ENCODE measurements at places on chromosomes 11 and 22.

- no peak for DNase-seq
Observed at GRCh38 chr22:27212617-27213177, 555.3 kb downstream of the MIAT start.

GRCh38 chr11:2778630-2779498 is 79.1 kb upstream of the KCNQ1OT1 start:
- DNase-seq: no peak

GRCh38 chr11:102683277-102683676 is 22.3 kb downstream of the MMP27 start:
- no peak for DNase-seq

GRCh38 chr11:473962-474785 is 24.1 kb downstream of the PTDSS2 start:
- DNase-seq: no peak

GRCh38 chr11:74731301-74732094 is at the start of gene CHRDL2:
CHRDL2 (minus strand) TSS chr11:74731426; CDS start chr11:74730888, 538 bp downstream.
- no peak for DNase-seq

GRCh38 chr22:38317995-38318715 is 922 bp upstream of the CSNK1E start:
- no peak for DNase-seq

- no peak for DNase-seq
Observed at GRCh38 chr11:134267461-134267860, 8.7 kb upstream of the GLB1L3 start.

DNA sequence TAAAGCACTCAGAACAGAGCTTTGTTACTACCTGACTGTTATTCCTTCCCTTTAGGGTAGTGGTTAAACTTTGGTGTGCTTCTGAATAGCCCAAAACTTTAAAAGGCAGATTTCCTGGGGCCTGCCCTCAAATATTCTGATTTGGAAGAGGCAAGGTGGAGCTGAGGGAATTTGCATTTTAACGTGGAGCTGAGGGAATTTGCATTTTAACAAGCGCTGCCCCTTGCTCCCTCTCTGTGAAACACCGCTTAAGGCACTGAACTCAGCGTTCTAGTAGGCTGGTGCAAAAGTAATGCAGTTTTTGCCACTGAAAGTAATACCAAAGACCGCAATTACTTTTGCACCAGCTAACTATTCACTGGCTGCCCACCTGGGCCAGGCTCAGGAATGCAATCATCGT is 35.0 kb downstream of the TPST2 start:
- no peak for DNase-seq

GRCh38 chr22:38554281-38554680 is 15.7 kb downstream of the DMC1 start:
- no peak for DNase-seq

DNA sequence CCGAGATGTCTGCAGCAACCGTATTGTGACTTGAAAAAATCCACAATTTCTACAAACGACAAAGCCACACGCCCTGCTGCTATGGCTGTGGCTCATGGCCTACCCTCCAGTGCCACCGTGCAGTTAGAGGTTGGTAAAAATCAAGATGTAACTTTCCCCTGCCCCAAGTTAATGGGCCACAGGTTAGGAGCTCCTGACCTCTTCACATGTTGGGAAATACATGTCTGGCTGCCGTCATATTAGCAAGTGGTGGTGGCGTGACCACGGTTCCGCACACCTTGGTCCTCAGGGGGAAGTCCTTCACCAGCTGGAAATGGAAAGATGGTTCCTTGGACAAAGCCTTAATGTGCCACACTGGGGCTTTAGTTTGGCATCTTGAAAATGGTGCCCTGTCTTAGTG is 27.4 kb upstream of the CCND1 start:
- no peak for DNase-seq

- no peak for DNase-seq
Observed at GRCh38 chr11:106306942-106307341, 229.5 kb downstream of the AASDHPPT start.

GRCh38 chr11:66064571-66064970 is 5.5 kb upstream of the PACS1 start:
- DNase-seq: no peak

DNA sequence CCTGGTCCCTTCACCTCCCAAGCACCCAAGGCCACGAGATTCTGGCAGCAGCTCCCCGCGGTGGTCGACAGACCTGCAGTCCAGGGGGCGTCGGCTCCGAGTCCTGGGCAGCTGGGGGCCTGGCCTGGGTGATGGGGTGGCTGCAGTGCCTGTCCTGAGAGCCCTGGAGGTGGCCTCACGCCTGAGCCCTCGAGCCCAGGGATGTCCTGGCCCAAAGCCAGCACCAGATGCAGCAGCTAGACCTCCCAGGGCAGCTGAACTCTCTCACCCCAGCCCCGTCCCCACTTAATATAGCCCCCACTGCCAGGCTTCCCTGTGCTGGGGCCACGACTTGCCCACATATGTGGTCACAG is 6.6 kb downstream of the LMNTD2 start:
- DNase-seq: no peak

DNA sequence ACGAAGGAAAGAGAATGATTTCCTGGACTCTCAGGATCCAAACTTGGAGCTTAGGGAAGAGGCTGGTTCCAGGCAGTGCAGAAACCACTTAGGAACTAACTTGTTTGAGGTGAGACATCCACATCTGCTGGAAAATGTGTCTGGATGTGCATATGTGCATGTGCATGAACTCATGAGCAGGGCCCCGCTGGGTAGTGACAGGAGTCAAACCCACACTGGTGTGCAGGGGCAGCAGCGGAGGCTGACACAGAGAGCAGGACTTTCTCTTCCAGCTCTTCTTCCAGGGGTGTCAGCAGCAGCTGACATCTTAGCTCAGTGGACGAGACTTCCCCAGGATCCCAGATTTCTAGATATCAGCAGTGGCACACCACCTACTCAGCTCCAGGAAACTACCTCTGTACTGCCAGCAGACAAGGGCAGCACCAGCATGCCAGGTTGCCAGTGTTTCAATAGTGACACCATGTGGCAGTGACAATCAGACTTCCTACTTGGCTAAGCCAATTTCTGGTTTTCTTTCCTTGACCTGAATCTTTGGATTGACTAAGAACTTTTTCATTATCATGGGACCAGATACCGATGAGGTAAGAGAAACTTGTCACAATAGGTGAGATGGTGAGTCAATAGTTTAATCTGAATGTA is 227.5 kb upstream of the ZC3H12C start:
- DNase-seq: no peak

GRCh38 chr11:78514922-78515502 is 59.7 kb downstream of the NARS2 start:
- no peak for DNase-seq
